C1 segment of cervical spinal cord (tissue), 14 donors: ENCODE measurements at places on chromosomes 4 and X.

GRCh38 chrX:46637938-46638337 is 64.4 kb downstream of the CHST7 start:
- DNase-seq = no peak

DNA sequence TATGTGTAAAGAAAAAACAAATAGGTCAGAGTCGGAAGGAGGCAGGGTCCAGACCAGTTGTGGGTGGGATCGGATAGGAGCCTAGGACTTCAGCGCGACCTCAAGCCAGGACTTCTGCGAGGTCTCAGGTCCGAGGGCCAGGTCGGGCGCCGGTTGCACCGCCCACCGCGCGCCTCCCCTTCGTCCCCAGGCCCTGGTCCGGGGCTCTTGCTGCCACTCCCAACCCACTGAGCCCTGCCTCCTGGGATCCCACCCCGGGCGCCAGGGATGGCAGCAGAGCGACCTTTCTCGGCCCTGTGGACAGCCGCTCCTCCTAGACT is 12.3 kb downstream of the PITX2 start:
- DNase-seq = no peak

GRCh38 chrX:73964579-73964978 is 339.4 kb upstream of the ZCCHC13 start:
- no peak for DNase-seq

DNA sequence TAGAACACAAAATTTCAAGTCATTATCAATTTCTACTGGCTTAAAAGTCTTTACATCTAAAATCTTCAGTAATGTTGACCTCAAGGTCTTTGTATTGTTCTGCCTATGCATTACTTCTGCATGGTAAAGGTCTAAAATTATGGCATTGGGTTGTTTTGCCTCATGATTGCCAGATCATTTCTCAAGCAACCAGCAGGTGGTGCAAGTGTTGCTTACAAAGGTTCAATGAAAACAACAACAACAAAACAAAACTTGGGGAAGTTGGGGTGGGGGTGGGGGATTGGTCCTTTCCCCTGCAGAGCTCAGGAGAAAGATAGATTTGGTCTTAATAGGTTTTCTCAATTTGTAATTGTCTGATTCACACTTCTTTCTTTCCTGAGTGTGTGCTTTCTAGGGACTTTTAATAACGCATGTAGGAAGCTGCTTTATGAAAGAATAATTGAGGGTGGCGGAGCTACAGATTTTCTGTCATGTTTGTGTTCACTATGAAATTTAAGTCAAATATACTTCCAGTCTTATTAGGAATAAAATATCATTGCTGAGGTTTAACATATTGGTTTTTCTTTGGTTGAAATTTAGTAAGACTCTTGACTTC is 145.1 kb downstream of the COL4A5 start:
- peak; percentile 54 for DNase-seq

DNA sequence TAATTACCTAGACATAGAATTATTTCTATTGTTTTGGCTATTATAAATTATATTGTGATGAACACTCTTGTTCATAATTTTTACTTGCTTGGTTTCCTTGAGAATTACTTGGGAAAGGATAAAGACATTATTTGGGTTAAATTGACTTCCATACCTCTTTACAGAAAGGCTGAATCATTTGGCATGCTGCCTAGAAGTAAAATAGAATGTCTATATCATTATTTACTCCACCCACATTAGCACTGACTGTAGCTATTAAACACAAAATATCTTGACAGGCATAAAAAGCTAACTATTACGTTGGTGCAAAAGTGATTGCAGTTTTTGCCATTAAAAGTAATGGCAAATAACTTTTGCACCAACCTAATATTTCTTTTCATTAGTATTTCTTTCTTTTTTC is 29.7 kb upstream of the ADH6 start:
- DNase-seq = no peak

DNA sequence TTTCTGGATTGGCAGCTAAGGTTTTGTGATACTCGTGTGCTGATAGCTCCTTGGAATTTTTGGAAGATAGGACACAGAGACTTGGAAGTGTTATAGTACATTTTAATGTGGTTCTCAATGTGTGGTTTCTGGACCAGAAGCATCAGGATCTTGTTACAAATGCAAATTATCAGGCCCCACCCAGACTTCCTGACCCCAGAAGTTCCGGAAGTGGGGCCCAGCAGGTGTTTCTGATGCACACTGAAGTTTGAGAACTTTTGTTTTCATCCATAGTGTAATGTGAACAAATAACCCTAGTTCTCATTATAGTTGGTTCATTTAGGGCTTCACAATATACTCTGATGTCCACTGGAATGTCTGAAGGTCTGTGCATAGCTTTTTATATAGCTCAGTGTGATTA is 49.6 kb downstream of the LAMP2 start:
- no peak for DNase-seq

DNA sequence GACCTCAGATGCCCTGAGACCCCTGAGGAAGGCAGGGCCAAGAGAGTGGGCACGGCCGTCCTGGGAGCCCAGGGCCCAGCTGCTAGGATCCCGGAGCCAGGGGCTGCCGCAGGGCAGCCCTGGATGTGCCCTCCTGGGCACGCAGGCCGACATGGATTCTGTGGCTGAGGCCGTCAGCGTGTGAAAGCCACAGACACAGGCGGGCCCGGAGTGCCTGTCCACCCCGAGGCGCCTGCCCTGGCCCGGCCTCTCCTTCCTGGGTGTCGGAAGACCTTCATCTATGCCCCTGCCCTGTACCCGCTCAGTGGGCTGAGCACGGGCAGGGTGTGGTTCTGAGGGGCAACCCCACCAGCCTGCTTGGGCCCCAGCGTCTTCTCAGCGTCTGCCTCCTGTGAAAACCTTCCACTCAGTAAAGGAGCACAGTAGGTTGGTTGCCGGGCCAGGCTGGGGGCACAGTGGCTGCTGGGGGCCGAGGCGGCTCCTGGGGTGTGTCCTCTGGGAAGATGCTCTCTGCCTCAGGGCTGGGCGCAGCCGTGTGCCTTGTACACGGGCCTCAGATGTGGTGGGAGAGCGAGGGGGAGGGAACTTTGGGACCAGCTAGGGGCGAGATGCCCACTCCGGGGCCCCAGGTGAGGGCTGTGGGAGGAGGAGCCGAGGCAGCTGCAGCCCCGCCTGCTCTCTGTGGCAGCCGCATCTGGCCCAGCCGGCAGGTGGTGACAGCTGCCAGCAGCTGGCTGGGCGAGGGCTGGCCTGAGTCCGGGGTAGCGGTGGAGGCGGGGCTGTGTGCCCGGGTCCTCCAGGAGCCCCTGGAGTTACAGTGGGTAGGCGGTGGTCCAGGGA is 20.8 kb downstream of the FGFRL1 start:
- no peak for DNase-seq

GRCh38 chr4:10694151-10694827 is 9.7 kb upstream of the CLNK start:
- DNase-seq = no peak

- no peak for DNase-seq
These were observed 27.6 kb upstream of the INTU start for GRCh38 chr4:127604949-127605709.

DNA sequence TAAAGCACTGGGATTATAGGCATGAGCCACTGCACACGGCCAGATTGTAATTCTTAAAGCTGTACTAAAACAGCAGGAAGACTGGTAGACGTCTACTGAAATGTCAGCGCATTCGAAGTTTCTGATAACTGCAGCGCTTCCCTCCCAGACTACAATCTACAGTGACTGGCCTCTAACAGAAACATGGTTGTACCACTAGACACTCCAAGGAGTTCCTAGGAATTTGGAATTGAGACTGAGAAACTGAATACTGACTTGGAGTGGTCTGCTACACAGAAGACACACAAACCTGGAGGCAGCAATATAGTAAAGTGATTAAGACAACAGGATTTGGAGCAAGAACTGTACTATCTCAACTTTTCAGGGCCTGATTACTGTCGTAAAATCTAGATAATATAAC is 937 bp downstream of the HELQ start:
- DNase-seq = no peak

- DNase-seq = no peak
These were observed 21.2 kb upstream of the SLC25A31 start for GRCh38 chr4:127708985-127709384.

DNA sequence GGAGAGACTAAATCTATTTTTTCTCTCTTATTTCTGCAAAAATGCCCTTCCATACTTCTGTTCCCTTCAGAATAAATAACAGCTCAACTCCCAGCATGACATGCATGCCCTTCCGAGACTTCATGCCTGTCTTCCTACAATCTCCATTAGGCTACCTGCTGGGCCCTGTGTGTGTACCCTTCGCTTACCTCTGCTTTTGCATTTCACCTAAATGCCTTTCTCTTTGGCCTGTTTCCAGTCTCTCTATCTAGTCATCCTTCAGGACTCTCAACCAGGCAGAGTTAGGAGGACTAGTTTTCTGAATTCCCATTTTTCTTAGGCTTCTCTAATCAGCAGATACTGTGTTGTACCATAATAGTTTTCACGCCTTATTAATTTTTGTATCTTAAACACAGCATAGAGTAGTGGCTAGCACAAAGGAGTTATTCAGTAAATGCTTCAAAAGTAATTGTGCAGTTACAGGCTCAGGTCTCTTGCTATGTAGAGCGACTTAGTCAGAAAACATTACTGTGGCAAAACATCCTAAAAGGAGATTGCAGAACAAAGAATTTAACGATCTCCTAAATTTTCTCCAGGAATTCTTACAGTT is 20.5 kb downstream of the SEPTIN11 start:
- no peak for DNase-seq

DNA sequence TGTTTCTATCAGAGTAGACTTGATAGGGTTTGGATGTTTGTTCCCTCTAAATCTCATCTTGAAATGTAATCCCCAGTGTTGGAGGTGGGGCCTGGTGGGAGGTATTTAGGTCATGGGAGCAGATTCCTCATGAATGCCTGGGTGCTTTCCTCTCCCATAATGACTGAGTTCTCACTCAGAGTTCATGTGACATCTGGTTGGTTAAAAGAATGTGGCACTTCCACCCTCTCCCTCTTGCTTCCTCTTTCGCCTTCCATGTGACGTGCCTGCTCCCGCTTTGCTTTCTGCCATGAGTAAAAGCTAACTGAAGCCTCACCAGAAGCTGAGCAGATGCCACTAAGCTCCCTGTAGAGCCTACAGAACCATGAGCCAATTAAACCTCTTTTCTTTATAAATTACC is 47.3 kb upstream of the SRPX start:
- DNase-seq = no peak

GRCh38 chr4:70504733-70505132 is 13.6 kb upstream of the AMTN start:
- DNase-seq = no peak

DNA sequence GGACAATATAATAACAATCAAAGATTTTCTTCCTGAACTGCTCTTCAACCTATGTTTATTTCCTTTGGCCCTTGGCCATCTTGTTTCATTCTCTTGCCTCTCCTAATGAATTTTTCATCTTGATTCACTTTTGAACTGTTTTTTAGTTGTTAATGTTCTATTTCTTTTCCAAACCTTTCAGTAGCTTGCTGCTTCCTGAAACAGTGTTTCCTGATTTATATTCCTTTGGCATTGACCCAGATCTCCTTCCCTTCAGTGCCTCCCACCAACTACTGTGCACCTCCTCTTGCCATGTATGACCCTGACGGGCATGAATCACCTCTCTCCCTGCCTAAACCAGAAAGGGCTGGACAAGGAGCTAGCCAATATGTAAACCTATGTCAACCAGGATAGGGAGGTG is 25.6 kb upstream of the SPP1 start:
- no peak for DNase-seq

DNA sequence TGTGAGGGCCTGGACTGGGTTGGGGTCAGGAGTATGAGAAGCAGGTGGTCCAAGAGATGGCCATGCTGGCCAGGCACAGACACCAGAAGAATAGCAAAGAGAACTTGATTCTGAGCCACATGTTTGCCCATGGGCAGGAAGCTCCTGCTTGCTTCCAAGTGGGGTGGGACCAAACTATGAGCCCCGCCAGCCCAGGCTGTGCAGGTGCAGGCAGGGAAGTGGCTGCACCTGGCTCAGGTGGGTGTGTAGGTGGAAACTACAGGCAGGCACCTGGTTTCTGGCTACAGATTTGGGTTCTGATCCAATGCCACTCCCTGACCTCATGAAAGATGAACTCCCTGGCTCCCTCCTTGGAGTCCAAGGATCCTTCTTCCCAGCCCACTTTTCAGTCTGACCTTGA is 207.9 kb upstream of the KLF3 start:
- DNase-seq = no peak

DNA sequence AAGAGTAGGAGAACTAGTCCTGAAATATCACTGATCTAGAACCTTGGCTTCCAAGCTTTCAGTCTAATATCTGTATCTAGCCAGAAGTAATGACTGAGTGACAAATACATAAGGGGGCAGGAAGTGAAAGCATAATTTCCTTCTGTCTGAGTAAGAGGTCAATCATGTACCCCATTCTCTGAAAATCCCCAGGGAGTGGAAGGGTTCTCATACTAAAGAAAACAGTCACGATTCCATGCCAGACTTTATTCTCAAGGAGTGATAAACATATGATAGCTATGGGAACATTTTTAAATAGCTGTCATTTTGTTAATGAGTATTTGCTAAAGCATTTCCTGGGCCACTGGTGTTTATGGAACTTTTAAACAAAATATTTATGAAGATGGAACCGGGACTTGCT is 308.5 kb downstream of the ARHGAP24 start:
- no peak for DNase-seq

DNA sequence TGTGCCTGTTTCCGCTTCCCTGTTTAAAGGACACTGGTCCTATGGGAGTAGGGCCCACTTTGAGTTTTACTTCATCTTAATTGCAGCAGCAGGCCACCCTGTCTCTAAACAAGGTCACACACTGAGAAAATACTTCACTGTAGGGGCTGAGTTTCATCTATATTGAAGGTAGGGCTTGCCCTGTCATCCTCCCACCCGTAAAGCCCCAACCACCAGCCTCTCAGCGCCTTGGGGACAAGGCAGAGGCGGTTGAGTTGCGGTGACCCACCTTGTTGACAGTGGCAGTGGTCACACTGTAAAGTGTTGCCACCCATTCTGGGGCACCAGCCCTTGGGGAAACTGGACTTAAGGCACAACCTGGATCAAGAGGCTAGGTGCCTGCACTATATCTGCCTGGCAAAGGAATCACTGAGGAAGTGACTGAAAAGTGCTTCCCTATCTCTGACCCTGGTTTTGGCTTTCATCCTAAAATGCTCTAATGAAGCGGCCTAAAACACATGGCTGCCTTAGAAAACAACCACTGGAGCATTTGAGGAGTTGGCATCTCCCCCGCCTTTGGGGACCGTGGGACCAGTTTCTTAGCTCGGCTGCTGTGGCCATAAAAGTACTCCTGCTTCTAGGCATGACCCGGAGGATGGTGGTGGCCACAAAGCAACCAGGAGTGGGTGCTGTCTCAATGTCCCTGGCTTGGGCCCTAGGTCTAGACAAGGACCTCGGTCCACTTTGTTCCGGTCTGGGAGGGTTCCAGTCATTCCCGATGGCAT is 7.8 kb upstream of the WDR1 start:
- DNase-seq = no peak

DNA sequence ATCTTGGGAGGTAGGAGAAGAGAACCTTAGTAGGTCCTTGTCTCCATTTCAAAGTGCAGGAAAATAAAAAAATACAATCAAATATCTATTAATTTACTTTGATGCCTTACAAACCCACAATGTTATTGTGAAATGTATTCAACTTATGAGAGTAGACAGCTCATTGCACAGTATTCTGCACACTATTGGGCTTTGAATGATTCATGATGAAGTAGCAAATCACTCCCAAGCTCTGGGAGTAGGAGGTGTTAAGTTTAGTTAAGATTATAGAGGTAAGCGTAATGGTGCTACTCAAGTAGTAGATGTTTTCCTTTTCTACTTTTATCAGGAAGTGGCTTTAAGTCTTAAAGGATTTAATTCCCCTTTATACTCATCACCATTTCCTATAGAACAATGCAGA is 32.8 kb upstream of the TMPRSS11A start:
- no peak for DNase-seq
